ENCODE measurements at places on chromosomes 2 and 18. TPM values are rescaled to one million over a fixed set of nuclear protein-coding genes. Genes with fewer than 3 reads are reported as not detected.

DNA sequence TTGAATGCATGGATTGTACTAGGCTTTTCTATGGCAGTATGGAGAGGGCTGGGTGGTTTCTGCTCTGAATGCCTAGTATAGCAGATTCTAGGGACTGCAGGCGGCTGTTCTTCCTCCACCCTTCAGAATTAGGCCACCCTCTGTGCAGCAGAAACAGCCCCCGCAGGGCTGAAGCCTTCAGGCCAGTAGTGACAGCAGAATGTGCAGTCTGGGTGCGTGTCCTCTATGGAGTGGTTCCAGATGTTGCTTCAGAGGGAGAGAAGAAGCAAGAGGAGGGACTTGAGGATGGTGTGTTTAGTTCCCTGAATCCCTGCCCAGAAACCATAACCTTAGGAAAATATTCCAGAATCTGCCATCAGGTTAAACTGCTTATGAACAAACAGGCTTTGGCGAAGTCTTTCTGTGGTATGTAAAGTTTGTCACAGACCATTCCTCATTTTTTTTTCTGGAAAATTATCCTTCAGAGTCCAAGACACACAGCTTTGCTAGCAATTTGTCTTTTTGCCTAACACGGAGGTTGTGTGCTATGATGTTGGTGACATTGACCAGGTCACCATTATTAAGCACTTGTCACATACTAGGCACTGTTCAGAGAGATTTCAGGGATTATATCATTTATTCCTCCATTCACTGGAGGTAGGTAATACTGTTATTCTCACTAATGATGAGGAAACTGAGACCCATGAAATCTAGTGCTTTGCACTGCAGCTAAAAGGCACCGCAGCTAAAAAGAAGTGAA is 21.1 kb downstream of the CASP10 start:
- DNase-seq: no peak

The PRKAG3 gene
- total RNA-seq: not detected

The CCDC102B gene
- 1.6 TPM for total RNA-seq

DNA sequence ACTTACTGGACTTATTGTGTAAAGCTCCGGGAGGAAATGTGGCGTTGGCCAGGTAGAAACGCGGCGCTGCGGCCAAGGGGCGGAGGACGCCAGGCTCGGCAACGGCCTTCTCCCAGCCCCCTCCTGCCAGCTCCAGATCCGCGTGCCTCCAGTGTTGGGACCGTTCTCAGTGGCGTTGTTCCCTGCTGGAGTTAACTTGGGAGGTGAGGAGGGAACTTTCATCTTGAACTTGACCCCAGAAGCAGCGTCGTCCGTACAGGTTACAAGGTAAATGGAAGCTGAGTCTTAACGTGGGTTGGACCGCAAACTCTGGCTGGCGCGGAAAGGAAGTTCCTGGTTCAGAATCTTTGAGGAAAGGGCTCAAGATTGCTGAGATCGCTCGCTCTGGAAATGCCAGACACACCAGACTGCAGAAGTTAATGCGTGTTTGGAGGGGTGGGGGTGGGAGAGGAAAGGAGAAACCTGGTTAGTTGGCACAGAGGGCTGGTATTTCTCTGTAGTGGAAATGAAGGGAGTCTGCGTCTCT is 1.3 kb downstream of the TANC1 start:
- DNase-seq: peak; percentile 45

GRCh38 chr18:79912994-79913831 is 38.2 kb downstream of the SLC66A2 start:
- DNase-seq: no peak

GRCh38 chr2:47737191-47737975 is 45.6 kb upstream of the MSH6 start:
- no peak for DNase-seq

GRCh38 chr18:54828281-54828881 is at the start of gene RAB27B:
Gene RAB27B (plus strand): TSS chr18:54828477. CDS start chr18:54877586, 49,109 bp downstream.
- peak; percentile 95 for DNase-seq

DNA sequence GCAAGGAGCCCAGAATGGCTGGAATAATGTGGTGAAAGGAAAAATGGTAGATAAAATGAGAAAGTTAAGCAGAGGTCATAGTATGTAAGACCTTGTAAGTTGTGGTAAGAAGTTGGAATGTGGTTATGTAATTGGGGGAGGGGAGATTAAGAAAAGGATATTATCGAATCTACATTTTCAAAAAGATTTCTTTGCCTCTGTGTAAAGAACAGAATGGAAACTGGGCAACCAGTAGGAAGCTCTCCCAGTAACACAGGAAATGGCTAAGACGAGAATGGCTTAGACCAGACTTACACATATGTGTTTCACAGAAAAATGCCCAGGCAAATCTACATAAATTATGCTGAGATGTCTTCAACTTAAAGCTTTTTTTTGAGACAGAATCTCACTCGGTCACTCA is 13.2 kb downstream of the MEMO1 start:
- no peak for DNase-seq

GRCh38 chr2:7117076-7117475 is 199.9 kb downstream of the RNF144A start:
- no peak for DNase-seq

- no peak for DNase-seq
Measured at GRCh38 chr2:114294741-114295140, 147.7 kb upstream of the DPP10 start.

DNA sequence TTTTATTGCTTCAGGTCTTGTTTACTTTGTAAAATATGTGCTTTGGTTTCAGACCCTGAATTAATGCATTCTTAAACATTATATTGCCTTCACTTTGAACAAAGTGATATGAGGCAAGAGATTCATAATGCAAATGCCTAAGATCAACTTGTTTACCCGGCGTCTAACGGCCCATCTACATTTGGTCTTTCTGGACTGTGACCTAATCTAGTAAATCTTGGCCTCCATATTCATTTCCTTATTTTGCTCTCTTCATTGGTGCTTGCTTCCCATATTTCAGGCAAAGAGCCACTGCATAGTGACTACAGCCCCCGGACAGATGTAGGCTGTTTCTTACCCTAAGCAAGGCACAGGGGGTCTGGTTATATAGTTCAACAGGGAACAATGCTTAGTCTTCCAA is 53.0 kb upstream of the SLC39A10 start:
- no peak for DNase-seq

Measured in bronchial epithelial cell (primary cell).